ENCODE measurements at places on chromosomes 5 and 9. TPM values are rescaled to one million over a fixed set of nuclear protein-coding genes. Genes with fewer than 3 reads are reported as not detected.

GRCh38 chr9:131695836-131696460 lies 43.9 kb downstream of the RAPGEF1 start:
- no peak for DNase-seq

DNA sequence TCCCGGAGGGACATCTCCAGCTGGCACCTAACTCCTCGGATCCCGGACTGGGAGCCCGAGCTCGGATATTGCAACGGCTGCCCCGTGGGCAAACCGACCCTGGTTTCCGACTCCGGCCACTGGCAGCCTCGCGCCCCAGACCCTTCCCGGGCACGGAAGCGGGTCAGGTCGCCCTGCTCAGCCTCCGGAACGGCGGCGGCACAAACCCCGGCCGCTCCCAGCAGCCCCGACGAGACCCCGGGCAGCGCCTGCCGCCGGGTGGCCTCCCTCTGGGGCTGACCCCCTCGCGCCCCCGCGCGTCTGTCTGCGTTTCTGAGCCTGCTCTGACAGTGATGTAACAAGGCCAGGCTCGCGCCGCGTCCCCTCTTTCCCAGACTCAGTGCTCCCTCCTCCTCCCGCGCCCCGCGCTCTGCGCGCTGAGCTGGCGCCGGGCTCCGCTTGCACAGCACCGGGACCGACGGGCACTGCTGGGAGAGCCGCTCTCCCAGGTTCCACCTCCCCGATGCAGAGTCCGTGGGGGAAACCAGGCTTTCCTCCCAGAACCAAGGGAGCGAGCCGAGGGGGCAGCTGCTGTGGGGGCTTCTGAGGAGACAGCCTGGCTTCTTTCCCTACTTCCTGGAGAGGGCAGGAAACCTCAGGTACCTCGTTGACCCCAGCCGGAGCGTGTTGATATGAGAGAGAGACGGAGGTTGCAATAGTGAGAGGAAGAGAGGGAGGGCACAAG lies at the start of gene TMEM215:
Gene TMEM215 (plus strand): TSS at position 373 of the 724 bp plus-strand sequence. CDS start 644 bp downstream, outside the sequence.
- peak; percentile 59 for DNase-seq

DNA sequence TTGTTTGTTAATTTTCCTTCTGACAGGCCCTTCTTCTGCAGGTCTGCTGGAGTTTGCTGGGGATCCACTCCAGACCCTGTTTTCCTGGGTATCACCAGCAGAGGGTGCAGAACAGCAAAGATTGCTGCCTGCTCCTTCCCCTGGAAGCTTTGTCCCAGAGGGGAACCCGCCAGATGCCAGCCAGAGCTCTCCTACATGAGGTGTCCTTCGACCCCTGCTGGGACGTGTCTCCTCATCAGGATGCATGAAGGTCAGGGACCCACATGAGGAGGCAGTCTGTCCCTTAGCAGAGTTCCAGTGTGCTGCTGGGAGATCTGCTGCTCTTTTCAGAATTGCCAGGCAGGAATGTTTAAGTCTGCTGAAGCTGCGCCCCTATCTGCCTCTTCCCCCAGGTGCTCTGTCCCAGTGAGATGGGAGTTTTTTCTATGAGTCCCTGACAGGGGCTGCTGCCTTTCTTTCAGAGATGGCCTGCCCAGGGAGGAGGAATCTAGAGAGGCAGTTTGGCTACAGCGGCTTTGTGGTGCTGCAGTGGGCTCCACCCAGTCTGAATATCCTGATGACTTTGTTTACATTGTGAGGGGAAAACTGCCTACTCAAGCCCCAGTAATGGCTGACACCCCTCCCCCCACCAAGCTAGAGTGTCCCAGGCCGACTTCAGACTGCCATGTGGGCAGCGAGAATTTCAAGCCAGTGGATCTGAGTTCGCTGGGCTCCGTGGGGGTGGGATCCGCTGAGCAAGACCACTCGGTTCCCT lies 772.0 kb upstream of the FAM174A start:
- no peak for DNase-seq

- DNase-seq: no peak
These were observed 690.3 kb upstream of the DMAC1 start for GRCh38 chr9:8489835-8490234.

GRCh38 chr9:124216474-124217176 lies 41.1 kb upstream of the NEK6 start:
- peak; percentile 57 for DNase-seq

- DNase-seq: peak; percentile 58
These were observed 12.7 kb downstream of the STK10 start for GRCh38 chr5:172175263-172175719.

DNA sequence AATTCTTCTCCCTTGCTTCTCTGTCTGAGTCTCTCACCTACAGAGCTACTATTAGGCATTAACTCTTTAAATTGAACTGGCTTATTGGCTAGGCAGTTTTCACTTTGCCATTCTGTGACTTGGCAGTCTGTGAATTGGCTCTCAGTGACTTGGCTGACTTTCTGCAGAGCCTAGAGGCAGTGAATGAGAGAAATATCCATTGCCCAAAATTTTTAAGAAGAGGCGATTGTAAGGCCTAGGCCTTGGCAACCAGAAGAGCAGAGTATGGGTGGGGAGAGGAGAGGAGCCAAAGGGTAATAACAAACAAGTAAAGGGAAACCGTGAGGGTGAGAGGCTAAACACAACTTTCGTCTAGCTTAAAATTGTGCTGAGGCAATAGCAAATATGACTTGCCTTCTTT lies 176.7 kb downstream of the PRR16 start:
- DNase-seq: no peak

DNA sequence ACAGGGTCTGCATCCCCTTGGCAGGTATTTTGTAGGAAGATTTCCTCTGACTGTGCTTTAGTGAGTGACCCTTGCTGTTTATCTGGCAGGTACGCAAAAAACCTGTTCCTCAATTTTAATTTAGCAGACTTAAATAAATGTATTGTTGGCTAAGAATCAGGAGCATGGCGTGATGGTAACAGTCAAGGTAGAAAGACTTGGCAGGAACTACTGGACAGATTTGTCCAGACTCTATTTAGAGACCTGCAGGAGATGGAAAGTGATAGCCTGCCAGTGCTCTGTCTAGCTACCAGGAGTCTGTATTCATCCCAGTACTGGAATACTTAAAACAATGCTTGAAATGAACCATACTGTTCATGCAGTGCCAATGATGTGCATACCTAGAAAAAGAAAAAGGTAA lies 78.8 kb upstream of the MAST4 start:
- no peak for DNase-seq

DNA sequence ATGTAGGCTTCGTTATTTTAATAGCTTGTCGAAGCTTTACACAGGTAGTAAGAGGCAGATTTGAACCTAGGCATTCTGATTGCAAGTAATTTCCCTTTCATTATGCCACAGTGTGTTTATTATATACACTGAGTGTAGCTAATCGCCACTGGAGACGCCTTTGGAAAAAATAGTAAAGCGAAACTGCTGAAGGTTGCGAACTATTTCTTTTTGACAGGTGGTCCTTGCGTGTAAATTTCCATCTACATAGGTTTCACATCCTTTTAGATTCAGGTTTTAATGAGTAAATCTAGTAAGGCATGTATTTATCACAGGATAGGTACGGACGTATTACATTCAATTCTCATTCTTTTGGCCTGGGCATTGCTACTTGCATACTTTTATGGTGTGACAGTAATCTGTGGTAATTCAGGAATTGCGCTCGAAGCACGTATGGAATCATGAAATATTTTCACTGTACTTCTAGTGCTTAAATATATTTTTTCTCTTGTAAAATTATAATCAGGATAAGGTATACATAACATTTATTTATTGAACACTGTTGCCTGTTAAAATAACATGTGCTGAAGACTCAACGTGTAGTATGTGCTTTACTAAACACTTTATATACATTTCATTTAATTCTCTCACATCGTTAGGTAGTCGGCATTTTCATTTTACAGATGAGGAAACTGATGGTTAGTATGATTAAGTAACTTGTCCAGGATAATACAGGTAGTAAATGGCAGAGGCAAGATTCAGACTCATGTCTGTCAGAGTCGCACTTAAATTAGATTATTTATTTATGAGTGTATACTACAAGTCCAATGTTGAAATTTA lies 1.8 kb downstream of the MARCHF6 start:
- peak; percentile 72 for DNase-seq

DNA sequence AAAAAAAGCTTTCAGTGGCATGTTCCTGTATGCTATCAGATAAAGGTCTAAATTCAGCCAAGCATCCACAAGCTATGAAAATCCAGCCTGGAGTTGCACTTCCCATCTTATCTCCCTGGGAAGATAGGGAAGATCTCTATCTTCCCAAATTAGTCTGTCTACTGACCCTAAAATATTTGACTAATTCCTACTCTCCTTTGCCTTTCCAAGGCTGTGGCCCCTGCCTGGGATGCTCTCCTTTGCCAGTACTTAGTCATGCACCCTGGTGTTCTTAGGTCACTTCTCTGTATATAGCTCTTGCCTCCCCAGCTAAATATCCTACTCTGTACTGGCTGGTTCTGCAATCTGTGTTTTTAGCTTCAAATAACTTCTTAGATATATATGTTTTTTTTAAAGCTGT lies 44.0 kb upstream of the PLPP1 start:
- no peak for DNase-seq

DNA sequence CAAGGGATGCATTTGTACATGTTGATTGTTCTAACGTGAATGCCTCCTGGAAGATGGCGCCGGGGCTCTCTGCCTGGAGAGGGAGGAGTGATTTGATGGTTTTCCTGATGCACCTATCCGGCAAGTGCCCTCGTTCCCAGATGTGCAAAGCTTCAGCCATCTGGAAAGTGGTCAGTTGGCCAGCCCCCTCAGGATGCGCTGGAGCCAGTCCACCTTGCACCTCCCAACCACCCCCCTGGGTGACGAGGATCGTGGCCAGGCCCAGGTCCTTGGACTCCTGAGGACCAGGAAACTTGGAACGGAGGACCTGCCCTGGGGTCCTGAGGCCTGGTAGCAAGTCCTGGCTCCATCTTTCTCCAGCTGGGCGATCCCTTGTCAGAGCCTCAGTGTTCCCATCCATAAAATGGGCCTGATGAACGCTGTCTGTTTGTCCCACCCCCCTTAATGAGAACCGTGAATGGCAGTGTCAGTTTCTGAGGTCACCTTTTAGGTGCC lies 23.6 kb upstream of the RNU6ATAC start:
- DNase-seq: peak; percentile 16

DNA sequence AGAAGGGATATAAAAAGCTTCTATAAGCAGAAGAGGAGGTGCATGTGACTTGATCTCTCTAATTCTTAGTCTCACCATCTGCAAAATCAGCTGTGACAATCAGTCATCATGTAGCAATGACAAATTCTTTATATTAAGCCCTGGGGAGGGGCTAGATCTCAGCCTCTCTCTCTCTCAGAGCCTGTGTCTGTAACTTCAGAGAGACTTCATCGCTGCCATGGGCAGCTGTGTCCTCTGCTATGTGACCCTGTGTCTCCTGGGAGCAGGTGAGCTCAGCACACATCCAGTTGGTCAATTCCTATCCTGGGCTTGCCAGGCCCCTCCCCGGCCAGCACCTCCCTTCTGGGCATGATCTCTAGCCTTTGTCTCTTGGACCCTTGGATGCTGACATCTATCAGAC lies 109.6 kb downstream of the ANKRD18B start:
- peak; percentile 86 for DNase-seq

DNA sequence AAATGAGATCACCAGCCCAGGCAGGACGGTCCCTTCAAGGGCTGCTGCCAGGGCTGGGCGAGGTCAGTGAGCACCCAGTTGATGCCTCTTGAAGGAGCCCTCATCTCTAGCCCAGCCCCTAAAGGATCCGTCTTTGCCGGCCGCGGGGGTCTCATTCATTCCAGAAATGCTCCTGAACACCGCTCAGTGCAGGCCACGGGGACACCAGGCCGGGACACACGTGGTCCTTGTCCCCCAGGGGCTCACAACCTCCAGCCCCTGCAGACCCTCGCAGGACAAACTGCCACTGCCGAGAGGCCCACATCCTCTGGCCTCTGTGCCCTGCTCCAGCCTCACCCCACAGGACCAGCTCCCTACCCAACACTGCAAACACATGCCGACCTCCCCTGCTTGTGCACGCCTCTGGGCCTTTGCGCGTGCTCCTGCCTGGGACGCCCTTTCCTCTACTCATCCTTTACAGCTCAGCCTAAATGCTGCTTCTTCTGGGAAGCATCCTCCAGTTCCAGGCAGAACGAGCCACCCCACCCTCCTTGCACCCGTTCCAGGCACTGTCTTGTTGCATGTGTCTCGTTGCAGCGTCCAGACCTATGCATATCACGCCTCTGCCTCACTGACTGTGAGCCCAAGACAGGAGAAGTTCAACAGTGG lies 10.3 kb upstream of the LAMC3 start:
- peak; percentile 68 for DNase-seq

GRCh38 chr9:68762570-68762969 lies 57.5 kb downstream of the PIP5K1B start:
- no peak for DNase-seq

GRCh38 chr5:1235379-1235778 lies 10.2 kb downstream of the SLC6A18 start:
- no peak for DNase-seq

DNA sequence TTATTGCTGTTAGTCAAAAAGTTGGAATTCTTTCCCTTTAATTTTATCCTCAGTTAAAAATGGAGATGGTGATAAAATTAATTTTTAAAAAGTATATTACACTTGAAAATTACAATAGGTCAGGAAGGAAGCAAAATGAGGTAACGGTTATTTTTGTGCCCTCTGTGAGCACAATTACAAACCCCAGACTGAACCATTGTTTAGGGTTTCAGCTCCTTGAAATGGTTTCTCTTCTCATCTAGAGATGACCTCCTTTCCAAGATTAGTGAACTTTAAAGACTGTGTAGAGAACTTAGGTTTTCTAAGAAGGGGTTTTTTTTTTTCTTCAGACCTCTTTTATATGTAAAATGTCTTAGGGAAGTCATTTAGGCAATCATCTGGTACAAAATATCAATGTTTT lies 126.2 kb upstream of the CHD1 start:
- DNase-seq: no peak

DNA sequence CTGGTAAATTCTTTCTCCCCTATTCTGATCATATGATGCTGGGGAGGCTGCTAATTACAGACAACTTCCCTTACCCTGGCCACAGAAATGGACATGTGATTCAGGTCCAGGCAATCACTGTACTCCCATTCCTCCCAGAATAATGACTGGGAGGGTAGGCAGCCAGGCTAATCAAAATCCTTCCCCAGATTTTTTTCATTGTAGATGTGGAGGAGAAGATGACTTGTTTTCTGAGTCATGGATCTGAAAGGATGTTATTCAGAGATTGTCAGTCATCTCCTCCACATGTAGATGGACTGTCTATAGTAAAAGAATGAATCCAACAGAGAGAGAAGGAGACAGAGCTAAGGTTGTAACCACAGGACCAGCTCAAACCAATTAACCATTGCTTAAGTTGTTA lies 123.9 kb upstream of the PUM3 start:
- DNase-seq: no peak

CYLC2 gene
- not detected for polyA plus RNA-seq

RBM18 gene
- 26.8 TPM for polyA plus RNA-seq

TMED7 gene
- polyA plus RNA-seq: 49.3 TPM

COL23A1 gene
- 1.3 TPM for polyA plus RNA-seq

ROR2 gene
- 9.3 TPM for polyA plus RNA-seq

FOXD4L6 gene
- not detected for polyA plus RNA-seq

CCDC180 gene
- 11.3 TPM for polyA plus RNA-seq

SLC34A3 gene
- polyA plus RNA-seq: 2.6 TPM
